ENCODE measurements at places on chromosomes 2 and 18. TPM values are rescaled to one million over a fixed set of nuclear protein-coding genes. Genes with fewer than 3 reads are reported as not detected.

GRCh38 chr18:47075098-47075883, 39.9 kb upstream of the ELOA2 start:
- no peak for DNase-seq

The C2orf78 gene
- total RNA-seq, result 0.07 TPM

The VIT gene
- total RNA-seq, result not detected

GRCh38 chr2:38626326-38627035, 23.8 kb upstream of the HNRNPLL start:
- DNase-seq, result no peak

- no peak for DNase-seq
Measured at GRCh38 chr2:15145046-15145817, 415.9 kb downstream of the NBAS start.

GRCh38 chr18:79429785-79430281, 34.1 kb downstream of the NFATC1 start:
- no peak for DNase-seq

DNA sequence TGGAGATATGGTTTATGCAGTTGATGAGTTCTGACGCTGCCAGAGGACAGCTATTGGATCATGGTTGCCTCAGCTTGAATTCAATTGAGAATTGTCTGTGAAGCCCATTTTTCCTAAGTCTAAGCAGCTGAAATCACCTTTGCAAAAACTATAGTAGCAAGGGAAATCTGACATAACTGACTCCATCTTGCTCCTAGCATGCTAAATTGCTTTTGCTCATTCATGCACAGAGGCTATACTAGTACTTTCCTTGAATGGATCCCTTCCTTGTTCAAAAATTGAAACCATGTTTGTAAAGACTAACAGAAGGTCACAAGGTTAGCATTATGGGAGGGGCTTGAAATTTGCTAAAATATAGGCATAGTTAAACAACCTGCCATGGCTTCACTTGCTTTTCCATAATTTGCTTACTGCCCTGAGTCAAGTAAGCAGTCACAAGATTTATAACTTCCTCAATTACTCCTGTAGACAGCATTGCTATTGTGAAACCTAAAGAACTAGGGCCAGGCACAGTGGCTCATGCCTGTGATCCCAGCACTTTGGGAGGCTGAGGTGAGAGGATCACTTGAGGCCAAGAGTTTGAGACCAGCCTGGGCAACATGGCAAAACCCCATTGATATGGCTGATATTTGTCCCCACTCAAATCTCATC, 41.2 kb downstream of the CHRNA1 start:
- DNase-seq, result no peak

DNA sequence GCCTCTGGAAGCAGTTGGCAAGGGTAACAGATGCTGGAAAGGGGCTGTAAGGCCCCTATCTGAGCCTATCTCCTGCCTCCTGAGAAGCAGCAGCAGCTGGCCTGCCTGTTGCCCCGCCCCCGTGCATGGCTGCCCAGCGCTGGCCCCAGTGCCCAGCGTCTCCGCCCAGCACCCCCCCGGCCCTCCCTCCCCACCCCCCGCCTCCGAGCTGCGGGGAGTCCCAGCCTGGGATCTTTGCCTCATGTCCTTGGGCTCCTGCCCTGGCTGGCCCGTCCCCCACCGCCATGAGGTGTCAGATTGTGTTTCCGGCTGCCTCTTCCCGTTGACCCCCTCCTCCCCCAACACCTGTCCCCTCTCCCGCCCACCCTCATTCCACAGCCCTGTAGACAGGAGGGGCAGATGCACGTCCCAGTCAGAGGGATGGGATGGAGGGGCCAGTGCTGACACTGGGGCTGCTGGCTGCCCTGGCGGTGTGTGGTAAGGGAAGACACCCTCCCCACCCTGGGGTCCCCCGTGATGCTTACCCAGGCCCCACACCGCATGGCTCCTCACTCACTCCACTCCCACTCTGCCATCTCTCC, at the start of gene CHRND:
TSS of gene CHRND (plus strand) at position 370 of the 581 bp plus-strand sequence. CDS start at position 426, 56 bp downstream.
- no peak for DNase-seq

The CCDC178 gene
- total RNA-seq, result not detected

All from G401 (cell line).